ENCODE measurements at places on chromosomes 16 and 17. TPM values are rescaled to one million over a fixed set of nuclear protein-coding genes. Genes with fewer than 3 reads are reported as not detected.

ADAMTS18 gene
- total RNA-seq: 23.2 TPM

ITGAL gene
- 0.17 TPM for total RNA-seq

FKBP10 gene
- 1,383 TPM for total RNA-seq

TNFRSF17 gene
- total RNA-seq: 0.10 TPM

ZPBP2 gene
- not detected for total RNA-seq

CCL17 gene
- total RNA-seq: not detected

SECTM1 gene
- total RNA-seq: 3.1 TPM

MYH1 gene
- not detected for total RNA-seq

TMC7 gene
- 0.85 TPM for total RNA-seq

CSF3 gene
- not detected for total RNA-seq

KRTAP1-5 gene
- 1.6 TPM for total RNA-seq

FOXN1 gene
- total RNA-seq: not detected

KRT24 gene
- not detected for total RNA-seq

TAT gene
- not detected for total RNA-seq

C16orf96 gene
- total RNA-seq: not detected

KRTAP4-2 gene
- not detected for total RNA-seq

CTNS gene
- 24.6 TPM for total RNA-seq

SLC22A31 gene
- 0.50 TPM for total RNA-seq

CD300E gene
- not detected for total RNA-seq

DNAAF8 gene
- 1.2 TPM for total RNA-seq

SEPTIN1 gene
- 0.13 TPM for total RNA-seq

KRTAP29-1 gene
- not detected for total RNA-seq

HAS3 gene
- 7.6 TPM for total RNA-seq

RHBDF2 gene
- total RNA-seq: 9.2 TPM

ACOX1 gene
- total RNA-seq: 58.2 TPM

NOD2 gene
- total RNA-seq: 0.26 TPM

IL17C gene
- total RNA-seq: not detected

TMC8 gene
- 0.13 TPM for total RNA-seq

MAZ gene
- total RNA-seq: 166 TPM

KRTAP16-1 gene
- total RNA-seq: not detected

ABCC12 gene
- 0.26 TPM for total RNA-seq

HOXB1 gene
- total RNA-seq: not detected

PRKCA gene
- total RNA-seq: 34.0 TPM
